ENCODE measurements at places on chromosomes 13 and 19.

GRCh38 chr13:106286811-106287210 is 248.7 kb downstream of the EFNB2 start:
- no peak overlapping the region for H3K4me3 ChIP-seq
- DNase-seq, result no peak
- H3K4me1 ChIP-seq, result no peaks in the 10 kb centered on the region
- no peak overlapping the region for H3K27ac ChIP-seq
- H3K36me3 ChIP-seq, result no peaks in the 10 kb centered on the region

DNA sequence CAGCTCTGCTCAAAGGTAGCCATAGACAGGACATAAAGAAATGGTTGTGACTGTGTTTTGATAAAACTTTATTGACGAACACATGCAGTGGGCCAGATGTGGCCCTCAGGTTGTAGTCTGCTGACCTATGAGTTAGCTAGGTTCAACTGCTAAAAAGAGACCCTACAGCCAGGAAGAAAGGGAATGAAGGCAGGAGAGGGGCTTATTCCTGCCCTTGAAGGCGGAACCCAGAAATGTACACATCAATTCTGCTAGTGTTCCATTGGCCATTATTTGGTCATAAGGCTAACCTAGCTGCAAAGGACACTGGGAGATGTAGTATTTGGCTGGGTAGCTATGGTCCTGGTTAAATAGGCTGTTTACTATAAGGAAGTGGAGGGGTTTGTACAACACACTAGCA is 18.0 kb downstream of the APBA3 start:
- no peaks in the 10 kb centered on the region for H3K27me3 ChIP-seq
- no peak overlapping the region for H3K27ac ChIP-seq
- H3K4me3 ChIP-seq, result no peak overlapping the region
- DNase-seq, result no peak
- no peaks in the 10 kb centered on the region for H3K4me1 ChIP-seq
- no peaks in the 10 kb centered on the region for H3K36me3 ChIP-seq

GRCh38 chr19:55147545-55148251 is 1.3 kb downstream of the TNNT1 start:
- no peak overlapping the region for H3K4me3 ChIP-seq
- H3K4me1 ChIP-seq, result peaks cover 19% of the 10 kb centered on the region
- no peak for DNase-seq
- no peak overlapping the region for H3K27ac ChIP-seq

- no peak for DNase-seq
- no peaks in the 10 kb centered on the region for H3K27me3 ChIP-seq
- no peak overlapping the region for H3K27ac ChIP-seq
- no peaks in the 10 kb centered on the region for H3K36me3 ChIP-seq
- no peaks in the 10 kb centered on the region for H3K4me1 ChIP-seq
- no peak overlapping the region for H3K4me3 ChIP-seq
Measured at GRCh38 chr13:19178901-19179593, 2.6 kb downstream of the TUBA3C start.
